ENCODE measurements at places on chromosomes 1 and 21.

GRCh38 chr21:46542588-46543124, 62.2 kb downstream of the S100B start:
- DNase-seq = no peak

- no peak for DNase-seq
Measured at GRCh38 chr1:213891989-213892902, 95.5 kb upstream of the PROX1 start.

DNA sequence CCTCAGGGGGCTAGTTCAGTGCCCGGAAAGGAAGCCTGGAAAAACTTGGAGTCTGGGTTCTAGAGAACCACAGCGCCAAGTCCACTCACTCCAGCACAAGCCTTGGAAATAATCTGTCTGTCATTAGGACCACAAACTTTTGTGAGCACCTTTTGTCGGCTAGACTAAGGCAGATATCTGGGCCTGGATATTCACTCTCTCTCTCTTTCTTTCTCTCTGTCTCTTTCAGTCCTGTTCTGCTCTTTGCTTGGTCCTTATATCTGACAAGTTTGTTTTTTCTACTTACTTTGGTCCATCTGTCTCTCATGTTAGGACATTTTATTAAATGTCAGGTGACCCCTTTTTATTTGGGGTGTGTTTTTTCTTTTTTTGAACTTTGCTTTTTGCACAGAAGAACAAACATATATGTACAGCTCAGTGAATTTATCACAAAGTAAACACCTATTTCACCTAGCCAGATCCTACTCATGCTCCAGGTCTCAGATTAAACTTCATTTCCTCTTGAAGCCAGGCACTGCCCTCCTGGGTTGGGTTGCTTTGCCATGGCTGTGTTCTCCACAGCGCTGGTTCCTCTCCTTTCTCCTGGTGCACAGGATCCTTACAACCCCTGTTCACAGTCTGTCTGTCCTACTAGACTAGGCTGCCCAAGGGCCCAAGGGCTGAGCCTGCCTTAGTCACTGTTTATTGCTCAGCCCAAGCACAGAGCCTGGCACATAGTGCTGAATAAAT, 40.8 kb downstream of the TCEANC2 start:
- no peak for DNase-seq

GRCh38 chr1:87523466-87523865, 194.8 kb downstream of the LMO4 start:
- DNase-seq = no peak

GRCh38 chr1:154270833-154271232, 1.6 kb upstream of the HAX1 start:
- no peak for DNase-seq

DNA sequence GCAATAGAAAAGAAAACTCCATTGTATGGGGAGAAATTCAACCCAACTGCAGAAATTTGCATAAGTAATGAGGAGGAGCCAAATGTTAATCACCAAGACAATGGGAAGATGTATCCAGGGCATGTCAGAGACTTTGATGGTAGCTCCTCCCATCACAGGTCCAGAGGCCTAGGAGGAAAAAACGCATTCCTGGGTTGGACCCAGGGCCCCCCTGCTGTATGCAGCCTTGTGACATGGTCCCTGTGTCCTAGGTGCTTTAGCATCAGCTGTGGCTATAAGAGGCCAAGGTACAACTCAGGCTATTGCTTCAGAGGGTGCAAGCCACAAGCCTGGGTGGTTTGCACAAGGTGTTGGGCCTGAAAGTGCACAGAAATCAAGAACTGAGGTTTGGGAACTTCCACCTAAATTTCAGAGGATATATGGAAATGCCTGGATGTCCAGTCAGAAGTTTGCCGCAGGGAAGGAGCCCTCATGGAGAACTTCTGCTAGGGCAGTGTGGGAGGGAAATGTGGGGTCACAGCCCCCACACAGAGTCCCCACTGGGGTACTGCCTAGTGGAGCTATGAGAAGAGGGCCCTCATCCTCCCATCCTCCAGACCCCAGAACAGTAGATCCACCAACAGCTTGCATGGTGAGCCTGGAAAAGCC, 162.3 kb downstream of the TGFB2 start:
- no peak for DNase-seq

Measured in memory B cell (primary cell).